NCI-H460 (cell line): ENCODE measurements at places on chromosomes 4 and X.

GRCh38 chr4:152209772-152210493 is 326.0 kb downstream of the FBXW7 start:
- no peak for DNase-seq

- DNase-seq: peak; percentile 3
Observed at GRCh38 chr4:70544279-70544868, 26.0 kb downstream of the AMTN start.

GRCh38 chr4:99816545-99817308 is at the start of gene DAPP1:
DAPP1 (plus strand) TSS chr4:99816827; CDS start chr4:99816914, 87 bp downstream.
- DNase-seq: no peak

DNA sequence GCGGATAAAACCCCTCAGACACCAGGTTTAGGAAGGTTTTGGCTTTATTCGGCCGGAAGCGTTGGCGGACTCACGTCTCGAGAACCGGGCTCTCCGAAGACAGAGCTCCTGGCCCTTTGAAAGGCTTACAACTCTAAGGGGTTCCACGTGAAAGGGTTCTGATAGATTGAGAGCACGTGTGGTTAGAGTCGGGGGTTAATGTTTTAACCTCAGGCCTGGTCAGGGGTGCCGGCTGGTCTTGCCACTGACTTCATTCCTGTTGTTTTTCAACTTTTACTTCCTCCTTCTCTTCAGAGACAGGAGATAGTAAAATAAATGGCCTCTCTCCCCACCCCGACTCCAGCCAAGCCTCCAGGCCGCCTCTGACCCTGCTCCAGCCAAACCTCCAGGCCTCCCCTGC is 4.7 kb upstream of the ASMT start:
- DNase-seq: no peak

GRCh38 chrX:26026179-26026578 is 112.0 kb upstream of the MAGEB18 start:
- DNase-seq: peak; percentile 26

- no peak for DNase-seq
Observed at GRCh38 chrX:101081231-101081630, 2.6 kb downstream of the TMEM35A start.

DNA sequence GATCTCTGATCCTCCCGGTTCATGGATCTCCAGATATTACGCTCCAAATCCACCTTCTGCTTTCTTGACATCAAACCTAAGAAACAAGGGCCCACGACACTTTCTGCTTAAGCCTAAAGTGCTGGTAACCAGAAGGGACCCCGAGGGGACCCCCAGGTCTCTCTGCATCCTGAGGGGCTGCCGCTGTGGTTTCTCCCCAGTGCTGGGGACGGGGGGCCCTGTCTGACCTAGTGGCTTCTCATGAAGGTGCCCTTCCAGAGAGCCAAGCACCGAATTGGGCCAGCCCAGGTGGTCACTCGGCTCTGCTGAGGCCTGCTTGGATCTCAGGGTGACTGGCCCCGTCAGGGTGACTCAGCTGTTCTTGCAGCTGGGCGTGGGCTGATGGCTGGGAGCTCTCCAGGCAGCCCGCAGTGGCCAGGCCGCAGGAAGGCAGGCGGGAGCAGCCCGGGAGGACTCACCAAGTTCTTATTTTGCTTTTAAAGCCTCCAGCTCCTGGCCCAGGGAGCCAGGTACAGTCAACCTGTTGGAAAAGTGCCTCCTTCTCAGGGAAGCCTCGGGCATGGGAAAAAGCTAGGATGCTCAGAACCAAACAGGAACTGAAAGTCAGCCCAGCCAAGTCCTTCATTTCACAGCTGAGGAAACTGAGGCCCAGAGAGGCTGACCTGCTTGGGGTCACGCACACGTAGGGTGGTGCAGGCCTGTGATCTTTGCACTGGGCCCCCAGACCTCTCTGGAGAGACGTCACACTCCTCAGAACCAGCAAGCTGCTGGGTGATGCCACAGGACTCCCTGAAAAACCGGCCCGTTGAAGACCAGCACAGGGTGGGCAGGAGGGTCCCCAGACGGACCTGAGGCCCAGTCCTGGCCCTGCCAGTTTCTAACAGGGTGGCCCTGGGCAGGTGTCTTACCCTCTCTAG is 16.7 kb downstream of the BLOC1S4 start:
- peak; percentile 81 for DNase-seq

- DNase-seq: no peak
Observed at GRCh38 chr4:150673793-150674192, 91.8 kb downstream of the MAB21L2 start.

- DNase-seq: no peak
Observed at GRCh38 chr4:7045961-7046921, 3.1 kb downstream of the TADA2B start.

- DNase-seq: no peak
Observed at GRCh38 chr4:75633846-75634245, 3.5 kb upstream of the CDKL2 start.

GRCh38 chr4:22345678-22346077 is 170.2 kb downstream of the ADGRA3 start:
- no peak for DNase-seq

- no peak for DNase-seq
Observed at GRCh38 chr4:95949136-95949765, 109.4 kb downstream of the PDHA2 start.

- DNase-seq: peak; percentile 1
Observed at GRCh38 chr4:167826281-167826680, 266.1 kb upstream of the ANXA10 start.

DNA sequence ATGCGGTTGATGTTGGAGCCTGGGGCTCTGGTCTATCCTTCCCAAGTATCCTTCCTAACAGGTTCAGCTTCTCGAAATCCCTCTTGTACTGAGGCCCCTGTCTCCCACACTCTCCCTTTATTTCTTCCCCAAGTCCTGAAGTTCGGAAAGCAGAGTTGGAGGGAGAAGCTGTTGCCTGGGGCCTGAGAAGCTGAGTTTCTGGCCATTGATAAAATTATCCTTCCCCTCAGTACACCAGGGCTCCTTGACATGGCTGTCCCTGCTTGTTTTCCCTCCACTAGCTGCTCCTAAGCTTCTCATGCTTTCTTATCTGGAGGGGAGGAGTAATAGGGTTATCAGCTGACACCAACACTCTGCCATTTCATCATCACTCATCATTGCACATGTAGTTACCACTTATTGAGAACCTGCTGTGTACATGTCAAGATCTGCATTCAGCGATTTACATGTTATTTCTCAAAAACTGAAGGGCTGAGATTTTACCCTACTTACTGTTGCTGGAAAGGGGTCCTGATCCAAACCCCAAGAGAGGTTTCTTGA is 58.0 kb downstream of the FUNDC1 start:
- DNase-seq: no peak

- no peak for DNase-seq
Observed at GRCh38 chr4:25567253-25567652, 88.4 kb upstream of the SLC34A2 start.

GRCh38 chr4:140297221-140297570 is 76.2 kb upstream of the SCOC start:
- DNase-seq: no peak

DNA sequence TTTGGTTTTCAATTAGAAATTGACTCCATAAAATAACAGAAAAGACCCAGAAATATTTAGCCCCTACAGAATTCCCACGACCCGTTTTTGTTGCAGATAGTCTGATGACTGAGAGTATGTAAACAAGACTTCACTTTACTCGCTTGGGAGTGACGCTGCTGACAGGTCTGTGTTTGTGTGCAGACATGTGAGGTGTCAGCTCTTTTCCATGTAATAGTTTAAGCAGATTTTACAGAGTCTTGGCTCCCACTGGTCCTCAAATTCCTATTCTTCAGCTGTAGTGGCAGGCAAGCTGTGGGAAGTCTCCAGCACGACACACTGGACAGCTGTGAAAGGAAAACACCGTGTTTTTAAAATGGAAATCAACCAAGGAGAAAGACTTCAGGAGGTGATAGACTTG is 455.7 kb downstream of the GABRG1 start:
- DNase-seq: peak; percentile 7
